ENCODE measurements at places on chromosomes 16 and 17. TPM values are rescaled to one million over a fixed set of nuclear protein-coding genes. Genes with fewer than 3 reads are reported as not detected.

Gene MOSMO
- total RNA-seq = 13.8 TPM

Gene SMPD3
- 24.9 TPM for total RNA-seq

Gene PDILT
- not detected for total RNA-seq

Gene SPATA2L
- 3.7 TPM for total RNA-seq

Gene OTOP2
- 0.15 TPM for total RNA-seq

Gene KCNJ2
- total RNA-seq = 60.4 TPM

Gene GHDC
- 9.4 TPM for total RNA-seq

Gene GRIN2A
- 3.8 TPM for total RNA-seq

Gene MT3
- not detected for total RNA-seq

Gene TCF25
- 205 TPM for total RNA-seq

Gene TBC1D3C
- total RNA-seq = 0.55 TPM

Gene MYO18A
- total RNA-seq = 228 TPM

Gene CD300H
- not detected for total RNA-seq

Gene TIMP2
- 18.8 TPM for total RNA-seq

Gene LPO
- 0.16 TPM for total RNA-seq

Measured in motor neuron (in vitro differentiated cells).